AG04450 (cell line): ENCODE measurements at places on chromosomes 11 and 22. TPM values are rescaled to one million over a fixed set of nuclear protein-coding genes. Genes with fewer than 3 reads are reported as not detected.

The PTGDR2 gene
- 0.84 and 0.92 TPM in 2 replicates for polyA plus RNA-seq

The LBHD1 gene
- 2.4 and 3.2 TPM in 2 replicates for polyA plus RNA-seq

The DESI1 gene
- 22.3 and 23.8 TPM in 2 replicates for polyA plus RNA-seq

The ANO1 gene
- polyA plus RNA-seq: 10.3 and 11.3 TPM in 2 replicates

The PARVG gene
- polyA plus RNA-seq: 0.01 TPM in 1 of 2 replicates, not detected in the other

The CRYBA4 gene
- polyA plus RNA-seq: not detected in 2 replicates

The FGF19 gene
- not detected in 2 replicates for polyA plus RNA-seq

- no peak for DNase-seq
These were observed 17.6 kb upstream of the TOLLIP start for GRCh38 chr11:1327064-1327460.

DNA sequence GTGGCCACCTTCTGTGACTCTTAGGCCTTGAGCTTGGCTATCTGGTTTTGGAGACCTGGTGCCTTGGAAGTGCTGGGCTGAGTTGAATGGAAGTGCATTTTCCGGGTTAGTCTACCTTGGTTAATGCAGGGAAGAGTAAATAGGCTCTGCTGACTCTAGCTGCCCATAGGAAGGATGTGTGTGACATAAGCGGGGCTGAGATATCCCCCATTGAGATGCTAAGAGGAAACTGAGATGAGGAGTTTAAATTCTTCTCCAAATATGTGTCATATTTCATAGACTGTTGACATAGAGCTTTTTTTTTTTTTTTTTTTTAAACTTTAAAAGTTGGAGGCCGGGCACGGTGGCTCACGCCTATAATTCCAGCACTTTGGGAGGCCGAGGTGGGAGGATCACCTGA lies 30.8 kb downstream of the ZNRF3 start:
- DNase-seq: no peak

GRCh38 chr11:61054513-61054912 lies 47.8 kb upstream of the CD5 start:
- DNase-seq: no peak

- DNase-seq: peak; percentile 52
These were observed 87.3 kb downstream of the SIK3 start for GRCh38 chr11:117010808-117011540.

DNA sequence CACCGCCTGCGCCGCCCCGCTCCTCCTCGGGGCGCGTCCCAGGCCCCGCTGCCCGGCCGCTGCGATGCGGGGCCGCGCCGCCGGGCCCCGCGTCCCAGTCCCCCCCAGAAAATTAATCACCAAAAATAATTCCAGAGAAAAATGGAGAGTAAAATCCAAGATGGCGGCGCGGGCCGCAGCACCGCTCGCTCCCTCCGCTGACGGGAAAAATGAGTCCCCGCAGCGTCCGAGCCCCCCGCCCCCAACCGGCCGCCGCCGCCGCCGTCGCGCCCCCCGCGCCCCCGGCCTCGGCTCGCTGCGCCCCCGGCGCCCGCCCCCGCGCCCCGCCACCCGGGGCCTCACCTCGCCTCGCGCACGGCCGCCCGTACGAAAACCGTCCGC lies at the start of gene KMT5B:
Gene KMT5B (minus strand): TSS at position 162 of the 381 bp plus-strand sequence. CDS start 23,220 bp downstream, outside the sequence.
- peak; percentile 39 for DNase-seq

DNA sequence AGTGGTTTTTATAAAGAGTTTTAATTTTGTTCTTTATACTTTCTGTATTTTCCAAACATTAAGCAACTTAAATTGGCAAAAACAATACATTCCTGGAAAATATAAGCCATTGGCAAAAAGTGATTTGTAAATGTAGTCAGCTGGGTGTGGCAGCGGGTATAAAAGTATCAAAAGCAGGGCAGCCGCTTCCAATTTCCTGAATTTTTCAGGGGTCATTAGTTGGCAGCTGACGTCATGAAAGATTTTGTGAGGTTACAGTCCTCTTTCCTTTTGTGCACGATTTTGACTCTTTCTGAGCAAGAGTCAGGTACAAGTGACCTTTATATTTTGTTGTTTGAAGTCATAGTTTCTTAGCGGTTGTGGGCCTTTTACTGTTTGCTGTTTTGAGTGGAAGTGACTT lies at the start of gene OOSP3:
Gene OOSP3 (plus strand): TSS at position 208 of the 400 bp plus-strand sequence. CDS start 27 bp downstream, at position 235.
- DNase-seq: no peak

DNA sequence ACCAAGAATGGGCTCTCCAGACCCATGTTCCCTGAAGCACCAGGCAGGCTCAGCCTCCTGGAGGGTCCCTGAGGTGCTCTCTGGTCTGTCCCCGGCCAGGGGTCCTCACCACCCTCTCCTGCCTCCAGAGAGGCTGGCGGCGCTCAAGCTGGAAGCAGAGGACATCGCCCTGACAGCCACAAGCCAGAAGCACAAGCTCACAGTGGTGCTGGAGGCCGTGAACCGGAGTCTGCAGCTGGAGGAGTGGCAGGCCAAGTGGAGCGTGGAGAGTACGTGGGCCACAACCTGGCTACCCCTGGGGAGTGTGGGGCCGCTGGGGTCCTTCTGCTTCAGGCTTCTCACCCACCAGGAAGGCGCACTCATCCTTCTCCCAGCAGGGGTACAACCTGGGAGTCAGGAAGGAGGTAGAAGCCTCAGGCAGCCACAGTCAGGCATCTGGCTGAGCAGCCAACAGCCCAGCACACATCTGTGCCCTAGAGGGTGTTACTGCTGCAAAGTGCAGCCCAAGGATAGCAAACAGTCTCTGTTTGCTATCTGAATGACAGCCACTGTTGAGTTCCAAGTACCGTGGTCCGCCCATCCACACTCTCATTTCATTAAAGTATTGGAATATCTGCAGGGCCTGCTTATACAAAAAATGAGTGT lies 8.4 kb downstream of the PARVG start:
- no peak for DNase-seq
